Activated CD8-positive, alpha-beta T cell treated with anti-CD3 and anti-CD28 coated beads, Interleukin-2, amount 10 ng/mL, durations not matched to agents 7 days and 5 days (primary cell): ENCODE measurements at places on chromosomes 7 and 10. TPM values are rescaled to one million over a fixed set of nuclear protein-coding genes. Genes with fewer than 3 reads are reported as not detected.

DNA sequence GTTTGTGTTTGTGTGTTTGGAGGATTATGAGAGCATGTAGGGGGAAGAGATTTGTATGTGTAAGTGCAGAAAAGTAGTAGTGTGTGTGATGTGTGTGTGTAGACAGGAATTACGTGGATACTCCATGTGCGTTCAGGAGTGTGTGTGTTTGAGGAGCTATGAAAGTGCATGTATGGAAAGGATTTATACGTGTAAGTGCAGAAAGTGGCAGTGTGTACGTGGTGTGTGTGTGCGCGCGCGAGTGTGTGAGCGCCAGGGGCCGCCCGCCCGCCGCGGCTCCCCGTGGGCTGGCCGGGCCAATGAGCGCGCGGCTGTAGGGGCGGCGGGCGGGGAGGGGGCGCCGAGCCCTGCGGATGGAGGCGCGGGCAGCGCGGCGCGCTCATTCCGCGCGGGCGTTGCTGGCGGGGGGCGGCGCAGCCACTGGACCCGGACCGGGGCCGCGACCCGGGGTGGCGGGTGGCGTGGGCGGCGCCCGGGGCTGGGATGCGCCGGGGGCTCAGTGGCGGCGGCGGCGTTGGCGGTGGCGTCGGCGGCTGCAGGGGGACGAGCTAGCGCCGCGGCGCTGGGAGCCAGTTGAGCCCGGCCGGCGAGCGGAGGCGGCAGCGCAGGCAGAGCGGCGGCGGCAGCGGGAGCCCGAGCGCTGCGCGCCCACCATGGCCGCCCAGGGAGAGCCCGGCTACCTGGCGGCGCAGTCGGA, at the start of gene BICC1:
Gene BICC1 (plus strand): TSS at position 382 of the 697 bp plus-strand sequence. CDS start 272 bp downstream, at position 654.
- H3K4me1 ChIP-seq: peaks cover 9% of the 10 kb centered on the region
- DNase-seq: peak; percentile 21
- no peaks in the 10 kb centered on the region for H3K36me3 ChIP-seq
- peak within 1 kb of the TSS; percentile 52 for H3K4me3 ChIP-seq
- peaks cover 33% of the 10 kb centered on the region for H3K27me3 ChIP-seq
- no peak within 1 kb of the TSS for H3K27ac ChIP-seq

DNA sequence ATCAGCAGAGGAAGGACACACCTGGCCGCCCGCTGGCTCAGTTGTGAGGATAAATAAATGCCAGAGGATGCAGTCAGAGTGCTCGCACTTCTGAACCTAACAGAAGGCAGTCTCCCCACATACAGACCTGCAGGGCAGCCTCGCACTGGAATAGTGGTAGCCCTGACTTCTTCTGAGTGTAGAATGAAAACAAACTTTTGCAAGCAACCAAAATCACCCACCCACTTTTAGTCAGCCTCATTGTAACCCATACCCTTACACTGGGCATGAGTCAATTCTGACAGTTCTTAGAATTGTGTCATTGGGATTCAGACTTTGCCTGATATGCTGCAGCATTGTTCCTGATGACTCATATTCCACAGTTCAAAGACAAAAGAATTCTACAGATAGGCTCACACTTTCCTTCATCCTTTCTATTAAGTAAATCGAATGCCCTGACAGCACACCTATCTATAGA, 167.0 kb upstream of the CDK1 start:
- H3K36me3 ChIP-seq: no peaks in the 10 kb centered on the region
- H3K4me1 ChIP-seq: no peaks in the 10 kb centered on the region
- no peaks in the 10 kb centered on the region for H3K27me3 ChIP-seq
- no peak overlapping the region for H3K27ac ChIP-seq

GRCh38 chr10:132560241-132560731, 22.7 kb downstream of the INPP5A start:
- H3K27me3 ChIP-seq: no peaks in the 10 kb centered on the region
- no peaks in the 10 kb centered on the region for H3K36me3 ChIP-seq
- no peak for DNase-seq
- H3K4me1 ChIP-seq: peaks cover 20% of the 10 kb centered on the region

DNA sequence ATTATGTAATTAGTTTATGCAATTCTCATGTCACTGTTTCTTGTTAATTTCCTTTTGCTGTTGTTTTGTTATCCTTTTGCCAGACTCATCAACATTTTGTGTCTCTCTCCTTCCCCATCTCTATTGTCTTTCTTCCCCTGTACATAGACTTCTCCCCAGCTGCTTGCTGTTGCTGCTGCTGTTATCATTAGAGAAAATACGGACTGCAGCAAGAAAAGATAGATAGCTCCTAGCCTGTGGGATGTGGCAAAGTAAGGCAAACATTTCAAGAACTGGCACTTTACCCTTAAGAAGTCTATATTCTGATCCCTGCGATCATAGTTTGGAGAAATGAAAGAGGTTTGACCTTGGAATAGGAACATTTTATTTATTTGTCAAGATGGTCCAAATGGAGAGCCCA, 162.2 kb downstream of the AOAH start:
- peaks cover 17% of the 10 kb centered on the region for H3K4me1 ChIP-seq
- peaks cover 10% of the 10 kb centered on the region for H3K36me3 ChIP-seq
- no peak overlapping the region for H3K4me3 ChIP-seq
- no peaks in the 10 kb centered on the region for H3K27me3 ChIP-seq
- H3K27ac ChIP-seq: no peak overlapping the region
- no peak for DNase-seq

GRCh38 chr7:723541-723940, 3.0 kb upstream of the DNAAF5 start:
- H3K27ac ChIP-seq: no peak overlapping the region
- no peaks in the 10 kb centered on the region for H3K27me3 ChIP-seq
- DNase-seq: no peak
- peaks cover 57% of the 10 kb centered on the region for H3K36me3 ChIP-seq
- H3K4me1 ChIP-seq: peaks cover 23% of the 10 kb centered on the region
- H3K4me3 ChIP-seq: no peak overlapping the region

- H3K4me1 ChIP-seq: peaks cover 96% of the 10 kb centered on the region
- no peak for DNase-seq
- H3K27ac ChIP-seq: peak overlapping the region; percentile 10
- peaks cover 22% of the 10 kb centered on the region for H3K36me3 ChIP-seq
- H3K27me3 ChIP-seq: no peaks in the 10 kb centered on the region
These were observed 27.0 kb upstream of the PPIF start for GRCh38 chr10:79320316-79320715.

DNA sequence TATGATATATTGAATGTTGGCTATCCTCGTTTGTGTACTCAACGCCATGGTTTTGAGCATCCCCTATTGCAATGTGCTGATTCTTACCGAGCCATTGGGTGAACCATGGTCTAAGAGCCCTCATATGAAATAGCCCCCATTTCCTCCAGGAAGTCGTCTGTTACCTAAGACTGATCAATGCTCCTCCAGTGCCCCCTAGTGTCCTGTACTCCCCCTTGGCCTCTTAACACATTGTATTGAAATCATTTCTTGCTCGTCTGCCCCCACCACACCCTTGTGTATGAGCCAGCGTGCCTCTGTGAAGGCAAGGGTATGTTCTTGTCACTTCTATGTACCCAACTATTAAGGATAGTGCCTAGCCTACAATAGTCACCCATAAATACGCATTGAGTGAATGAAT, 11.2 kb upstream of the SLC35B4 start:
- no peaks in the 10 kb centered on the region for H3K36me3 ChIP-seq
- no peaks in the 10 kb centered on the region for H3K4me1 ChIP-seq
- peak; percentile 78 for DNase-seq
- no peak overlapping the region for H3K4me3 ChIP-seq
- no peak overlapping the region for H3K27ac ChIP-seq

DNA sequence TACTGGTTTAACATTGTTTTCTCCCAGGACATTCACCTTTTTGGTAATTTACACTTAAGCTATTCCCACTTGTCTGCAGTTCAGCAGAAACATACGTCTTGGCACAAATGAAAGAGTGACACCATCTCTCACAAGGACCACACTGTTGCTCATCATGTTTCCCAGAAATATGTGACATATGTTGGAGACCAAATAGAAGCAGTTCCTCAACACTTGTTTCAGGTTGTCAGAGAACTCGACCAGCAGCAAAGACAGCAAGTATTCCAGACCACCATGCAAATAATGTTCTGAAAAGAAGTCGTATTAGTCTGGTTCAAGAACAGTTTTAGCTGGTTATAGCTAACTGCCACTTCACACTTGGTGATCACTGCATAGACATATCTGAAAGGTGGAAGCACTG, 81.3 kb upstream of the KLF6 start:
- no peak for DNase-seq
- no peak overlapping the region for H3K27ac ChIP-seq
- no peak overlapping the region for H3K4me3 ChIP-seq

DNA sequence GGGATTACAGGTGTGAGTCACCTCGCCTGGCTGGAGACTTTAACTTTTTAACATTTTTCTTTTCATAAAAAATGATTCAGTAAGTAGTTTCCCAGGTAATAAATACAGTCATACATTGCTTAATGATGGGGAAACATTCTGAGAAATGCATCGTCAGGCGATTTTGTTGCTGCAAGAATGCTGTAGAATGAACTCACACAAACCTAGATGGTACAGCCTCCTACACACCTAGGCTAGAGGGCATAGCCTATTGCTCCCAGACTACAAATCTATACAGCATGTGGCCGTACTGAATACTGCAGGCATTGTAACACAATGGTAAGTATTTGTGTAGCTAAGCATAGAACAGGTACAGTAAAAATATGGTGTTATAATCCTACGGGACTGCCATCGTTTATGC, 108.5 kb upstream of the SFMBT2 start:
- no peak for DNase-seq
- H3K4me1 ChIP-seq: peaks cover 66% of the 10 kb centered on the region
- peaks cover 16% of the 10 kb centered on the region for H3K36me3 ChIP-seq
- H3K27me3 ChIP-seq: no peaks in the 10 kb centered on the region

GRCh38 chr10:21516242-21517131, 9.0 kb downstream of the SKIDA1 start:
- H3K4me1 ChIP-seq: peaks cover 38% of the 10 kb centered on the region
- DNase-seq: peak; percentile 44
- H3K27me3 ChIP-seq: peaks cover 81% of the 10 kb centered on the region
- no peak overlapping the region for H3K27ac ChIP-seq
- H3K4me3 ChIP-seq: peak overlapping the region; percentile 65

GRCh38 chr10:96306516-96306915, 2.3 kb downstream of the DNTT start:
- no peak overlapping the region for H3K27ac ChIP-seq
- DNase-seq: no peak
- H3K27me3 ChIP-seq: peaks cover 21% of the 10 kb centered on the region
- H3K36me3 ChIP-seq: no peaks in the 10 kb centered on the region
- H3K4me1 ChIP-seq: peaks cover 4% of the 10 kb centered on the region
- no peak overlapping the region for H3K4me3 ChIP-seq

GRCh38 chr7:105685161-105685560, 103.9 kb upstream of the EFCAB10 start:
- H3K4me3 ChIP-seq: no peak overlapping the region
- DNase-seq: no peak
- H3K27me3 ChIP-seq: peaks cover 2% of the 10 kb centered on the region
- H3K36me3 ChIP-seq: no peaks in the 10 kb centered on the region

- H3K36me3 ChIP-seq: peaks cover 46% of the 10 kb centered on the region
- no peak overlapping the region for H3K27ac ChIP-seq
- no peaks in the 10 kb centered on the region for H3K27me3 ChIP-seq
- no peak overlapping the region for H3K4me3 ChIP-seq
These were observed 54.7 kb upstream of the AFAP1L2 start for GRCh38 chr10:114458955-114459354.

GRCh38 chr10:32943854-32944661, 14.0 kb downstream of the ITGB1 start:
- peaks cover 9% of the 10 kb centered on the region for H3K4me1 ChIP-seq
- H3K27me3 ChIP-seq: no peaks in the 10 kb centered on the region

DNA sequence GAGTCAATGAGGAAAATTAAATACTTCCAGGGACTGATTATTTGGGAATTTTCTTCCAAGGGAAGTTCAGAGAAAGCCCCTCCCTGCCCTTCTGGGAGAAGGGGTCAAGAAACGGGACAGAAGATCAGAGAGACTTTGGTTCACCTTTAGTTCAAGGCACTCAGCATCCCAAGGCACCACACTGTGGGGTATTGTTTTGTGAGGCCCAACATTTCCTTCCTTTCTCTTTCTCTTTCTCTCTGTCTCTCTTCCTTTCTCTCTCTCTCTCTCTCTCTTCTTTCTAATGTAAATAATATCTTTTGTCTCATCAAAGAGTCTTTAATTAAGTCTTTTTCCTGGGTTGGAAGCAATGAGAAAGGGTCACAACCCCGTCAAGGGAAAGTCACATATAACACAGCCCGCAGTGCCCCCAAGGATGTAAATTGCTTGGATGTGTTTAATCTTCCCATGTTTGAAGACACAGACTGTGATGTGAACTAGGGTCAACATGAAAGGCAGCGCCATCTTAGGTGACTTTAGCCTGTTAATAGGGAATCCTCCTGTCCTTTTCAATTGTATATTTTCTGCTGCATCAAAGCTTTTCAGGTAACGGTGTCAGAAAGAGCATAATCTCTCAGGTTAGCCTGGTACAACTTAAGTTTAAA, 983.3 kb upstream of the C7orf33 start:
- H3K27me3 ChIP-seq: no peaks in the 10 kb centered on the region
- H3K4me3 ChIP-seq: no peak overlapping the region
- no peak overlapping the region for H3K27ac ChIP-seq
- DNase-seq: no peak
- no peaks in the 10 kb centered on the region for H3K36me3 ChIP-seq
- no peaks in the 10 kb centered on the region for H3K4me1 ChIP-seq

GRCh38 chr7:95865716-95866371, 93.5 kb downstream of the DYNC1I1 start:
- peaks cover 2% of the 10 kb centered on the region for H3K27me3 ChIP-seq
- no peak overlapping the region for H3K27ac ChIP-seq
- H3K4me1 ChIP-seq: no peaks in the 10 kb centered on the region

GRCh38 chr7:142602756-142603155, 146.5 kb upstream of the PRSS1 start:
- no peaks in the 10 kb centered on the region for H3K4me1 ChIP-seq
- no peak for DNase-seq
- no peak overlapping the region for H3K27ac ChIP-seq
- H3K4me3 ChIP-seq: no peak overlapping the region
- no peaks in the 10 kb centered on the region for H3K36me3 ChIP-seq

- no peaks in the 10 kb centered on the region for H3K36me3 ChIP-seq
- no peaks in the 10 kb centered on the region for H3K27me3 ChIP-seq
- no peaks in the 10 kb centered on the region for H3K4me1 ChIP-seq
- DNase-seq: peak; percentile 46
- no peak overlapping the region for H3K27ac ChIP-seq
These were observed 147.7 kb upstream of the BMPER start for GRCh38 chr7:33757563-33758165.

- H3K27ac ChIP-seq: no peak overlapping the region
- H3K4me1 ChIP-seq: no peaks in the 10 kb centered on the region
- no peaks in the 10 kb centered on the region for H3K27me3 ChIP-seq
- H3K36me3 ChIP-seq: no peaks in the 10 kb centered on the region
- no peak overlapping the region for H3K4me3 ChIP-seq
These were observed 50.4 kb upstream of the NKX6-2 start for GRCh38 chr10:132836248-132836831.

The FAM20C gene
- not detected for total RNA-seq

The CYP2C19 gene
- not detected for total RNA-seq

The ARHGAP22 gene
- not detected for total RNA-seq

The AKR1B1 gene
- 101 TPM for total RNA-seq

The VSTM2A gene
- not detected for total RNA-seq

The PDZD7 gene
- total RNA-seq: 0.50 TPM

The LHFPL3 gene
- total RNA-seq: not detected

The CALY gene
- total RNA-seq: not detected
